Suprapubic skin (tissue), 4 donors: ENCODE measurements at places on chromosomes 5 and 9. TPM values are rescaled to one million over a fixed set of nuclear protein-coding genes. Genes with fewer than 3 reads are reported as not detected.

PCDHB14 gene
- 6.2 TPM for total RNA-seq

GRCh38 chr9:27487927-27488326, 36.2 kb upstream of the IFNK start:
- H3K4me3 ChIP-seq: no peak overlapping the region
- H3K27ac ChIP-seq: no peak overlapping the region
- H3K4me1 ChIP-seq: no peaks in the 10 kb centered on the region

FOXD1 gene
- 0.52 TPM for total RNA-seq

ARHGEF37 gene
- 45.4 TPM for total RNA-seq

DNA sequence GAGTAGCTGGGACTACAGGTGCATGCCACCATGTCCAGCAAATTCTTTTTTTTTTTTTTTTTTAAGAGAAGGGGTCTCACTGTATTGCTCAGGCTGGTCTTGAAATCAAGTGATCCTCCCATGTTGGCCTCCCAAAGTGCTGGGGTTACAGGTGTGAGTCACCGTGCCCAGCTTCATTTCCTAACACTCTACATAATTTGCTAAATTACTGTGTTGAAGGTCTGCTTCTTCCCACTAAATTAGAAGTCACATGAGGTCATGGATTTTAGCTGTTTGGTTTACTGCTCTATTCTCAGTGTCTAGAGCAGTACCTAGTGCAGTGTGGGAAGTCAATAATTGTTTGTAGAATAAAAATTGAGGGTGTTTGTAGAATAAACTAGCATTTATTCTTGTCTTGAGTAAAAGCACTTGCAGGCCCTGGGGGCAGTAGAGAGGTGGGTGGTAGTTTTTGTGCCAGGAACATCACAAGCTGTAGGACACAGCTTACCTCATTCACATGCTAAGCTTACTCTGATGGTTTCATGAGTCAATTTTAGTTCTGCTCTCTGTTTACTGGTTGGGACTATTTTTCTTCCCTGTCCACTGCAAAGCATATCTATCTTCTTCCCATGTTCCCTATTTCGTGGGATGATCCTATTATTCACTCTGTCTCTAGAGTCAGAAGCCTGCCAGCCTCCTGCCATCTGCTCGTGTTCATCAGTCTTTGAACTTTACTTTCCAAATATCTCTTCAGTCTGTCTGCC, 7.0 kb downstream of the TEX48 start:
- no peak overlapping the region for H3K4me3 ChIP-seq
- DNase-seq: no peak
- H3K4me1 ChIP-seq: no peaks in the 10 kb centered on the region
- peaks cover 7% of the 10 kb centered on the region for H3K27me3 ChIP-seq
- H3K36me3 ChIP-seq: no peaks in the 10 kb centered on the region
- H3K27ac ChIP-seq: no peak overlapping the region

- peaks cover 20% of the 10 kb centered on the region for H3K36me3 ChIP-seq
- H3K4me3 ChIP-seq: no peak overlapping the region
- no peak overlapping the region for H3K27ac ChIP-seq
- H3K4me1 ChIP-seq: peaks cover 13% of the 10 kb centered on the region
- H3K27me3 ChIP-seq: no peaks in the 10 kb centered on the region
- no peak for DNase-seq
These were observed 9.7 kb downstream of the CDC37L1 start for GRCh38 chr9:4689021-4689420.

- H3K4me1 ChIP-seq: peaks cover 32% of the 10 kb centered on the region
- H3K27ac ChIP-seq: no peak overlapping the region
- no peak for DNase-seq
- no peaks in the 10 kb centered on the region for H3K27me3 ChIP-seq
- H3K36me3 ChIP-seq: no peaks in the 10 kb centered on the region
- H3K4me3 ChIP-seq: no peak overlapping the region
These were observed 98.0 kb downstream of the ENC1 start for GRCh38 chr5:74542482-74542881.

DNA sequence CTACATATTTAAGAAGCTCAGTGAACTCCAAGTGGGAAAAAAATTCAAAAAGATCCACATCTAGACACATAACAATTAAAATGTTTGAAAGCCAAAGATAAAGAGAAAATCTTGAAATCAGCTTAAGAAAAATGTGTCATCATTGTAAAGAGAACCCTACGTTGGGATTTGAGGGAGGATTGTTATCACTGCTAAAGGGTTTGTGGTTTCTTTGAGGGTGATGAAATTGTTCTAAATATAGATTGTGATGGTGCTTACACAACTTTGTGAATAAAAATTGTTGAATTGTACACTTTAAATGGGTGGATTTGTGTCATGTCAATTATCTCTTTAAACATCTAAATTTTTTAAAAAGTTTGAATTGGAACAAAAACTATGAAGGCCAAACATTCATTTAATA, 92.2 kb upstream of the ADAMTS19 start:
- no peak overlapping the region for H3K4me3 ChIP-seq
- H3K4me1 ChIP-seq: no peaks in the 10 kb centered on the region
- H3K36me3 ChIP-seq: no peaks in the 10 kb centered on the region
- no peaks in the 10 kb centered on the region for H3K27me3 ChIP-seq

- no peak for DNase-seq
- no peak overlapping the region for H3K4me3 ChIP-seq
- H3K36me3 ChIP-seq: no peaks in the 10 kb centered on the region
- no peaks in the 10 kb centered on the region for H3K4me1 ChIP-seq
- H3K27me3 ChIP-seq: no peaks in the 10 kb centered on the region
- no peak overlapping the region for H3K27ac ChIP-seq
These were observed 28.3 kb upstream of the NEURL1B start for GRCh38 chr5:172612771-172613170.

PRDM9 gene
- total RNA-seq: not detected

DNA sequence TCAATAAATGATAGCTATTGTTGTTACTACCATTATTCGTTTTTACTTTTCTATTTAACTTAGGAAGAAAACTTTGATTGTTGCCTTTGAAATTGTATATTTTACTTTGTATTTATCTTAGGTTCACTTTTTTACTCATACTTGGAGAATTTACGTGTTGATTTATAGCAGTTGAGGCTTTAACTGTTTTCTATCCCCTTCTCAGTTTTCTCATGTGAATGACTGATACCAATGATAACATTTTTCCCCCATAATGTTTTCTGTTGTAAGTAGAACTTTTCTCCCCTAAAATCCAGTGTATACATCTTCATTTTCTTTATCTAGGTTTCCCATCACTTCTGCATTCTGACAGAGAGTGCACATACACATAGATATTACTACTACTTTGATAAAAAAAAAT, 54.4 kb downstream of the FSD1L start:
- no peak overlapping the region for H3K27ac ChIP-seq
- peaks cover 3% of the 10 kb centered on the region for H3K36me3 ChIP-seq
- no peak for DNase-seq
- H3K4me1 ChIP-seq: no peaks in the 10 kb centered on the region
- H3K27me3 ChIP-seq: no peaks in the 10 kb centered on the region
- no peak overlapping the region for H3K4me3 ChIP-seq

HSPB3 gene
- not detected for total RNA-seq

GRCh38 chr5:174311531-174312269, 266.2 kb downstream of the NSG2 start:
- peak overlapping the region; percentile 49 for H3K4me3 ChIP-seq
- DNase-seq: peak; percentile 83
- H3K36me3 ChIP-seq: no peaks in the 10 kb centered on the region
- H3K27ac ChIP-seq: no peak overlapping the region
- peaks cover 9% of the 10 kb centered on the region for H3K4me1 ChIP-seq

DNA sequence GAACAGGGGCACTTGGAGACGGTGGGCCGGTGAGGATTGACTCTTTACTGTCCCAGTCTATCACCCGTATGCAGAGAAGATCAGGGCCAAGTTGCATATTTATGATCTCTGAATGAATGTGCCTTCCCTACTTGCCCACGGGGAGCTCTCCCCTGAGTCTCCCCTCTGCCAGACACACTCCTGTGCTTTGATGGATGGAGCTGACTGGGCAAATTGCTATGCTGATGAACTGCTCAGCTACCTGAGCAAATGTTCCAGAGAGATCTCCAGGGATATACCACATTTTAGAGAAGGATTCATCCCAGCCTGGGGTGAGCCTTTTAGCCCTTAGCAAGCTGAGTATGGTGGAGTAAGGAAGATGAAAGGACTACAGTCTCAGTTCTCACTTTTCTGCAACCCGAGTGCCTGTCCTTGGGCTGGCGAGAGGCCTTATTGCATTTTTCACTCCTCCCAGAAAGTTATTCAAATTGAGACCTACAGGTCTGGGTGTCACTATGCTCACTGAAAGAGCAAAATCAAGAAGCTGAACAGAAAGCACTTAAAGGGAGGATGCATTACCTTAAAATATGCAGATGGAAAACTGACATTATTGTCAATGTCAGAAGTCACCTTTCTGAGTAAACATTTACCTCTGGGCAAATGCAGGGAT, 526.7 kb upstream of the WWC1 start:
- no peak for DNase-seq
- H3K4me1 ChIP-seq: no peaks in the 10 kb centered on the region
- no peak overlapping the region for H3K4me3 ChIP-seq
- no peak overlapping the region for H3K27ac ChIP-seq
- H3K27me3 ChIP-seq: no peaks in the 10 kb centered on the region

DNA sequence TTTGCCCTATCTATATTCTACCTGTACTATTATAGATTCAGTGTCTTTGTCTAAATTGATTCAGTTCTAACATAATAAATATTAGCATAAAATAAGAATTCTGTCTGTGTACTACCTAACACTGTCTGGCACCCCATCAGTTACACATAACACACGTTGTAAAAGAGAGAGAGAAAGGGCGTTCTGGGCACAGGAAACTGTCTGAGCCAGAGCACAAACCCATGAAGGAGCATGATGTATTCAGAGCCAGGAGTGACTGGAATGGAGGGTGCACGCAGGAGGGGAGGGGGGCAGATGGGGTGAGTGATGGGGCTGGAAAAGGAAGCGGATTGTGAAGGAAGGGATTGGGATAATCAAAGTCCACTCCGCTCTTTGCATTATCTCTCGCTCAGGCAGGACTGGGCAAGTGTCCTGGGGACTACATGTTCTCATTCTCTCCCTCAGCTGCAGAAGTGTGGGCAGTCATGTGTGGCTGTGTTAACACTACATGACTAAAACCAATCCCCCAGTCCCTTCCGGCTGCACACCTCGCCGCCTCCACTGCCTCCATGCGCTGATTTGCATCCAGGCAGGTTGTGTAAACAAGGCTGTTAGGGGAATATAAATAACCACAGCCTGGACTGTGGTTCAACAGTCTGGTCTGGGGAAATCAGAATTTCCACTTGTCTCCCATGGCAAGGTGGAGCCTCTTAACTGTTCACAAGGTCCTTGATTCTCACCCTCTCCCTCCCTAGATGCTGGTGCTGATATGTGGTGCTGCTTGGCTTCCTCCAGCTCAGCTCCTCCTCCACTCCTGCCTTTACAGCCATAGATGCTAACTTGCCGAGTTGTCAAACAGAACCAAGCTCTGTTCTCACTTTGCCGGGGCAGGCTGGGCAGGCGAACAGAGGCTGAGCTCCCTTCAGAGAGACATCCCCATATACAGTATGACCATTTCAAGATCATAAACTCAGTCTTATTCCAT, 367.5 kb upstream of the BRINP1 start:
- H3K4me3 ChIP-seq: no peak overlapping the region
- H3K27me3 ChIP-seq: no peaks in the 10 kb centered on the region

DNA sequence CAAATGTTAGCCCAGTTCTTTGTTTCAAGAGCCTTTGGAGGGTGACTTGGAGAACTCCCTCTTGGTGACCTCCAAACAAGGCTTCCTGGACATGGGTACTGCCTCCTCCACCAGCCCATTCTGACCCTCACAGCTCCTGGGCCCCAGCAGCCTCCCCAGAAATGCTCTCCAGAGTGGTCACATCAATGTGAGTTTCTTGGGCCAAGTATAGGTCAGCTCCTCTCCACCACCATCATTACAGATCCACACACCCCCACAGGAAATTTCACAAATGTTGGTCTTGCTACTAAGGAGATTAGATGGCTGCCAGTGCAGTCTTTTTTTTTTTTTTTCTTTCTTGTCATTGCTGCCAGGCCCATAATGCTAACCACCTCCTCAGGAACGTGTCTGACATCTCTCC, 410.7 kb downstream of the DTWD2 start:
- H3K27me3 ChIP-seq: no peaks in the 10 kb centered on the region
- DNase-seq: no peak
- no peak overlapping the region for H3K27ac ChIP-seq

DNA sequence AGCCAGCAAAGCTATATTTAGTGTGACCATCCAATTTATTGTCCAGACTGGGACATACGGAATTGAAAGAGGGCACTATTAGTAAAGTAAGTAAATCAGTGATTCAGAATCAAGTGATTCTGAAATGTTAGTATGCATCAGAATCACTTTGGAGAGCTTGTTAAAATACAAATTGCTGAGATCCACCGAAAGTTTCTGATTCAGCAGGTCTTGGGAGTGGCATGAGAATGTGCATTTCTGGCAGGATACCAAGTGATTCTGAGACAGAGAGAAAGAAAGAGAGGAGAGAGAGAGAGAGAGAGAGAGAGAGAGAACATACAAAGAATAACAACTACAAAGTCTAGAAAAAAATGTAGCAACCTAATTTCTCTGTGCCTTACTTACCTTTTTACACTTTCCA, 65.4 kb upstream of the ASTN2 start:
- no peak for DNase-seq
- H3K4me3 ChIP-seq: no peak overlapping the region
- H3K27ac ChIP-seq: no peak overlapping the region
- H3K36me3 ChIP-seq: no peaks in the 10 kb centered on the region

PPIP5K2 gene
- total RNA-seq: 21.0 TPM

IFNE gene
- not detected for total RNA-seq

GRCh38 chr5:180083529-180084060, 12.0 kb upstream of the RNF130 start:
- no peaks in the 10 kb centered on the region for H3K36me3 ChIP-seq
- H3K27me3 ChIP-seq: no peaks in the 10 kb centered on the region
- H3K4me1 ChIP-seq: no peaks in the 10 kb centered on the region
- no peak for DNase-seq
- no peak overlapping the region for H3K4me3 ChIP-seq
- no peak overlapping the region for H3K27ac ChIP-seq

GPR151 gene
- not detected for total RNA-seq

GRCh38 chr5:135271533-135272310, 127.3 kb downstream of the MACROH2A1 start:
- no peak overlapping the region for H3K4me3 ChIP-seq
- peaks cover 5% of the 10 kb centered on the region for H3K4me1 ChIP-seq
- no peaks in the 10 kb centered on the region for H3K27me3 ChIP-seq
- DNase-seq: no peak
- H3K36me3 ChIP-seq: no peaks in the 10 kb centered on the region
- no peak overlapping the region for H3K27ac ChIP-seq

- H3K4me1 ChIP-seq: peaks cover 4% of the 10 kb centered on the region
- no peak overlapping the region for H3K4me3 ChIP-seq
- no peak for DNase-seq
- H3K36me3 ChIP-seq: no peaks in the 10 kb centered on the region
These were observed 181.3 kb upstream of the IL12B start for GRCh38 chr5:159511570-159511969.

IFT74 gene
- total RNA-seq: 11.5 TPM
